NCI-H1930 (cell line): ENCODE measurements at places on chromosomes 16 and 17.

GRCh38 chr16:21268236-21268635 lies 9.9 kb downstream of the CRYM start:
- DNase-seq = no peak

DNA sequence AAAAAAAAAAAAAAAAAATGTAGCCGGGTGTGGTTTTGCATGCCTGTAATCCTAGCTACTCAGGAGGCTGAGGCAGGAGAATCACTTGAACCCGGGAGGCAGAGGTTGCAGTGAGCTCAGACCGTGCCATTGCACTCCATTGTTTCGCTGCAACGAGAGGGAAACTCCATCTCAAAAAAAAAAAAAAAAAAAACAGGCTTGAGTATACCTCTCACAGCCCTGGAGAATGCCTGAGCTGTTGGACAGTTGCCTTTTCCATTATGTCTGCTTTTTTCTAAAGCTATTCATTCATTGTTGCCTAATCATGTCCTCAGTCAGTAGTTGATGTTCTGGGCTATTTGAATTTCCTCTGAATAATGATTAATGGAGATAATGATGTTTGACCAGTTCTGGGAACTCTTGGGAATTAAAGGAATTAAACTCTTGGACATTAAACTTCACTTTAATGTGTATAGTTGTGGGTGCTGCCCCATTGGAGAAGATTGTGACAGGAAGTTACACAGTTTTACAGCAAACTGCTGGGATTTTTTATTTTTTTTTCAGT lies 11.8 kb downstream of the HMOX2 start:
- DNase-seq = no peak

DNA sequence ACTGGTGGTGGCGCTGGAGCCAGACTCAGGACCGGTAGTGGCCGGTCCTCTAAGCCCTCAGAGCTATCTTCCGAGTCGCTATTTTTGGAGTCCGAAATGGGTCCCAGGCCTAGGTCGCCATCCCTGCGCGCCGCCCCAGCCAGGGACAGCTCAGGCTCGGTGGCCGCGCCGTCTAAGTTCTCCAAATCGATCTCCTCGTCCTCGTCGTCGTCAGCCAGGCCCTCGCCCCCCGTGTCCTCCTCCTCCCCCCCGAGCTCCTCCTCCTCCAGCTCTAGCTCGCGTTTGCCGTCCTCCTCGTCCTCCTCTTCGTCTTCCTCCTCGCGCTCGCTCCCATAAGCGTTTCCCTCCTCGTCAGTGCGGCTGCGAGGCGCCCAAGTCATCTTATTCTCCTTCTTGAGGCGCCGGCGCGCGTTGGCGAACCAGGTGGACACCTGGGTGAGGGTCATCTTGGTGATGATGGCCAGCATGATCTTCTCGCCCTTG lies 1.6 kb downstream of the IRX3 start:
- no peak for DNase-seq

DNA sequence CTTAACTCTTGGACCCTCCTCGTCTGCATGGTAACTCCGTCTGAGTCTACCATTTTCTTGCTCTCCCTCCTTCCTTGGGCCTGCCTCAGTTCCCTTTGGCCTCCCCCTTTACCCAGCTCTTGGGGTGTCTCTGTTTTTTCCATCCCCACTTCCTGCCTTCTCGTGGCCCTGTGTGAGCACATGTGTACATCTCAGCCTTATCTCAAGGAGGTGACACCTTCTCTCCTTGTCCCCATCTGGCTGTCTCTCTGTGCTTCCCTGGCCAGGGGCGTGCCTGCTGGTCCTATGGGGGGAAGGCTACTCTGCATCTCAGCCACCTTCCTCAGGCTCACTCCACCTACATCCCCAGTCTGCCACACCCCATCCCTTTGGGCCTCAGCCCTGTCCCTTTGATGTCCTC lies 6.6 kb downstream of the CTF1 start:
- no peak for DNase-seq

DNA sequence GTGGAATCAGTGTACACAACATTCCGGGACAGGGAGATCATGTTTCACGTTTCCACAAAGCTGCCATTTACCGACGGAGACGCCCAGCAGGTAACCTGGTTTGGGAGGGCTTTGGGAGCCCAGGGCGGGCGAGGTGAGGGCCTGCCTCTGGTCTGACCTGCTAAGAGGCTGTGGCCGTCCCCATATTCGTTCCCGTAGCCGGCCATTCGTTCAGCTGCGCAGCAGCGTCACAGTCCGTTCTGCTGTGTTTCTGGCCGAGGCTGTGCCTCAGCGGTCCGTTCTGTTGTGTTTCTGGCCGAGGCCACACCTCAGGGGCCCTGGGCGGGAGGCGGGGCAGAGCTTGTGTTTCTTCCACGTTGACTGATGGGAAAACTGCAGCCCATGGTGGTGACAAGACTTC lies 68.0 kb downstream of the OR1D5 start:
- DNase-seq = no peak

GRCh38 chr17:39094607-39095308 lies 56.7 kb downstream of the PLXDC1 start:
- no peak for DNase-seq

DNA sequence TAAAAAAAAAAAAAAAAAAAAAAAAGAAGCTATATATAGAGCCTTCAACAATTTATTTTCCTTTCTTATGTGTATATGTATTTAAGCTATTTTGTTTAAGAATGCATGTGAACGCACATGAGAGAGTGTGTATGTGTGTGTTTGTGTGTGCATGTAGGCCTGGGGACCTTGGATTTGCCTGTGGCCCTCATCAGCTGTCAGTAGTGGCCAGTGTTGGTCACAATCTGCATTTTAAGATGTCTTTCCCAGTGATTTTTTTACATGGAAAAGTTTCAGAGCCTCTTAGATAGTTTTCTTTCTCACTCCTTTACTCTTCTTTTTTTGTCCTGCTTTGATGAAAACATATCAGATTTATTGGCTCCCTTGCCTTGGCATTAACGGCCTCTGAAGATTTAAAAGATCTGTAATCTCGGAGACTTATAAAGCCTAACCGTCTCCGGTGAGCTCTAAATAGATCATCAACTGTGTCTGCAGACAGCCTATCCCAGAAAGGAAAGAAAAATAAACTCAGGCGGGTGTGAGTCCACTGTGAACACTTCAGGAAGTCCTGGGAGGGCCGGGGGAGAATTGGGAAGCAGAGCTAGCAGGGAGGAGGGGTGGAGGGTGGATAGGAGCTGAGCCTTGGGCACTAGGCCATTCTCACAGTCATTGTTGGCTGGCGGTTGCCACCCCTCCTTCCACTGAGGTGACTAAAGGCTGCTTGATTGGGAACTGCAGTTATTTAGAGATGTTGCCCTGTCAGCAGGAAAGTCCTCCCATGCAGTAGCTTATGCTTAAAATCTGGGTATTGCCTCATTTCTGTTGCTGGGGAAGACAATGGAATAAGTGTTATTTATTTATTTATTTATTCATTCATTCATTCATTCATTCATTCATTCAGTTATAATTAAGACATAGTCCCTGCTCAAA lies 86.8 kb downstream of the WWP2 start:
- DNase-seq = no peak

DNA sequence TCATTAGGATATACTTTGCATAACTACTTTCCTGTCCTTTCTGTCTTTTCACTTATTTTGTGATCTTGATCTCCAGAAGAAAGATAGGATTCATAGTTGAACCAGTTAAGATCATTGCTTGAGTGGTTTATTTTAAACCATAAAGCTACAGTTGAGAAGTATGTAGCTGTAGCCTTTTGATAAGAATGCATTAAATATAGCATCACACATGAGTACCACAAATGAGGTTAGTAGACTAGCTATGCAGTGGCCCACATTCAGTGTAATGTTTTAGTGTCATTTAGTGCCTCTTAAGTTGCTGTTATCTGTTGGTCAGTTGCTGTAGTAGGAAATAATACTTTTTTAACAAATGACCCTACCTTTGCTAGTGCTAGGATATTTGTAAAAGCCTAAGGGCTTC lies 1.3 kb downstream of the NLK start:
- DNase-seq = no peak

GRCh38 chr16:9898555-9898954 lies 283.7 kb downstream of the GRIN2A start:
- no peak for DNase-seq

GRCh38 chr17:82615084-82616020 lies 32.9 kb downstream of the WDR45B start:
- peak; percentile 55 for DNase-seq

- DNase-seq = no peak
Observed at GRCh38 chr17:14211246-14211645, 25.4 kb downstream of the CDRT15 start.

DNA sequence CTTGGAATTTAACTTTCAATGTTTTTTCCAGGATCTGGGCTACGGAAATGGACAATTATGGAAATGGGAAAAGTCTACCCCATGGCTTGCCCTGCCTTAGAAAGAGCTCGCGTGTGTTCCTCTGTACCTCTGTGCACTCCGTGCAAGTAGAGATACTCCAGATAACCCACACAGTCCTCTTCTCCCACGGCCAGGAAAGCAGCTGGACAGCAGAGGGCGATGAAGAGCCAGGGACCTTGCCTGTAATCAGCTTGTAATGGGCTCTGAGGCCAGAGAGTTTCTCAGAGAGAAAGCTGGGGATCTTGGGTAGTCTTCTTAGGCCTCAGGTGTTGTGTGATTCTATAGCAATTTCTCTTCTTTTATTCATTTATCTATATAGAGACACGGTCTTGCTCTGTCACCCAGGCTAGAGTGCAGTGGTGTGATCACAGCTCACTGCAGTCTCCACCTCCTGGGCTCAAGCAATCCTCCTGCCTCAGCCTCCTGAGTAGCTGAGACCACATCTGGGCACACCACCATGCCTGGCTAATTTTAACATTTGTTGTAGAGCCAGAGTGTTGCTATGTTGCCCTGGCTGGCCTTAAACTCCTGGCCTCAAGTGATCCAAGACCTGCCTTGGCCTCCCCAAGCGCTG lies 2.4 kb upstream of the SOCS7 start:
- peak; percentile 37 for DNase-seq

GRCh38 chr16:1906055-1906845 lies 12.0 kb downstream of the HS3ST6 start:
- DNase-seq = no peak

- DNase-seq = no peak
Observed at GRCh38 chr17:64336760-64337413, 53.8 kb downstream of the PECAM1 start.

DNA sequence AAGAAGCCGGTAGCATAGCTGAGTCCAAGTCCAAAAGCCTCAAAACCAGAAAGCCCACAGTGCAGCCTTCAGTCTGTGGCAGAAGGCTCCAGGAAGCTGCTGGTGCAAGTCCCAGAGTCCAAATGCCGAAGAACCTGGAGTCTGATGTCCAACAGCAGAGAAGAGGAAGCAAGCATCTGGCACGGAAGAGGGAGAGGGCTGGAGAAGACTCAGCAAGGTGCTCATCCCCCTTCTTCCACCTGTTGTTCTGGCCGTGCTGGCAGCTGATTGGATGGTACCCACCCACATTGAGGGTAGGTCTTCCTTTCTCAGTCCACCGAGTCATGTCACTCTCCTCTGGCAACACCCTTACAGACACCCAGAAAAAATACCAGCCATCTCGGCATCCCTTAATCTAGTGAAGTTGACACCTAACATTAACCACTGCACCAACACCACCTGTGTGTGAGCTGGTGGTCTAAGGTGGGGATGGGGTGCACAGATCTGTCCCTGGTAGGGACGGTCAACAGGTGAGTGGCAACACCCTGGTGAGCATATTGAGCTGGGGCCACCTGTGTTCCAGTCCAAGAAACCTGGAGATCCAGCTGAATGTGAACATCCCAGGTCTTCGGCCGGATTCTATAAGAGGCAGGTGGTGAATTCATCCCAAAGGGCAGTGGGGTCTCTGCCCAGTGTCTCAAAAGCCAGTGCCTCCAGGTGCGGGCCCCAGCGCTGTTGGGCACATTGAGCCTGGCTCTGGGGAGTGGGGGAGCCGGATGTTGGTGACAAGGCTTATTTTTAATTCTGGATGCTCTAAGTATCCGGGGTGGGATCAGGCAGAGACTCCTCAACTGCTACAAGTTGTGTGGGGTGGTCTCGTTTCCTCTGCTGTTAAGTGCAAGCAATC lies 9.8 kb downstream of the MIEF2 start:
- no peak for DNase-seq

DNA sequence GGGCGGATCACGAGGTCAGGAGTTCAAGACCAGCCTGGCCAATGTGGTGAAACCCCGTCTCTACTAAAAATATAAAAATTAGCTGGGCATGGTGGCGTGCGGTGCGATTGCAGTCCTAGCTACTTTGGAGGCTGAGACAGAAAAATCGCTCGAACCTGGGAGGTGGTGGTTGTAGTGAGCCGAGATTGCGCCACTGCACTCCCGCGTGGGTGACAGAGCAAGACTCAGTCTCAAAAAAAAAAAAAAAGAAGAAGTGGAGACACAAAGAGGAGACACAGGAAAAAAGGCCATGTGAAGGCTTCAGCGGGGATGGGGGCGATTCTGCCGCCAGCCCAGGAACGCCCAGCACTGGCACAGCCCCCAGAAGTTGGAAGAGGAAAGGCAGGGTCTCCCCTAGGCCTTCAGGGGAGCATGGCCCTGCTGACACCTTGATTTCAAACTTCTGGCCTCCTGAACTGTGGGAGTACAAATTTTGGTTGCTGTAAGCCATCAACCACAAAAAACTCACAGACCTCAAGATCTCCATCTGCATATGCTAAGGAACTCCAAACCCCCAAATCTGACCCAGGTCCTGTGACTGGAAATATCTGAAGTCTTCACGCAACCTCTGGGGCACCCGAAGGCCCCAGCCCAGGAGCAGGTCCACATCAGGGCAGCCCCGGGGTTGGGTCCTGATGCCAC lies 7.0 kb downstream of the SGSH start:
- no peak for DNase-seq

GRCh38 chr17:40810494-40810893 lies 10.7 kb upstream of the KRT28 start:
- no peak for DNase-seq

DNA sequence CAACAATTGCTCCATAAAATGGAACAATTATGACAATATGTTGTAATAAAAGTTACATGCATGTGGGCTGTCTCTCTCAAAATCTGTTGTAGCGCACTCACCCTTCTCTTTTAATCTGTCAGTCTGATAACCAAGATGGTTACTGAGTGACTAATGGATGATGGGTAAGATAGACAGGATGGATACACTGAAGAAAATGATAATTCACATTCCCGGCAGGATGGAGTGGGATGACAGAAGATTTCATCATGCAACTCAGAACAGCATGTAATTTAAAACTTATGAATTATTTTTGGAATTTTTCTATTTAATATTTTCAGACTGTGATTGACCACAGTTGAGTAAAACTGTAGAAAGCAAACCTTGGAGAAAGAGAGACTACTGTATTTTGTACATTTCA lies 30.5 kb downstream of the CDH13 start:
- DNase-seq = no peak

DNA sequence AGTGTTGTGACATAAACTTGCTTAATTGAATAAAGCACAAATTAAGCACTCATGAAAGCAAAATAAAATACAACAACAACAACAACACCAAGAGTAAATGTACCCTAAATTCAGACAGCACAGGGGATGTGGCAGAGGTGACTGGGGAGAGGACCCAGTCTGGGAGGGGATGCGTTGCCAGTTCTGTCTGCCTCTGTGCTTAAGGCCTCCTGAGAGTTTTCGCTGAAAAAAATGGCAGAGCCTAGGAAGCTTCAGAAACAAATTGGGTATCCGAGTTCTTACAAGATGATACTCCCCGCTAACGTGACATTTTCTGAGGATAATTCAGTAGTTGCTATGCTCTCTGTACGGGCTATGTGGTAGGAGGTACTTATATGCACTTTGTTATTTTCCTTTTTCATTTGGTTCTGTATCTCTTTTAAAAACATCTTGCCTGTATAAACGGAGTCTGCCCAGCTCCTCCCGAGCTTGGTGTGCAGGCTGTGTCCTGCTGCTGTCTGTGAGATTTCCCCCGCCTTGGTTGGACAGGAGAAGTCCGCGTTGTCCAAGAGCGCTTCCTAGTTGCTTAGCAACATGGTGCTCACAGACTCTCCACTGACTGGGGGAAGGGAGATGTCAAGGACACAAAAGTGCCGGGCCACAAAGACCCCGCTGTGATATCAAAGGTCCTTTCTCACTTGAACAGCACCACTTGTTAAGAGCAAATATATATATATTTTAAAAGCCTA lies 134.2 kb upstream of the CPHXL start:
- no peak for DNase-seq
